ENCODE measurements at places on chromosomes 16 and 17. TPM values are rescaled to one million over a fixed set of nuclear protein-coding genes. Genes with fewer than 3 reads are reported as not detected.

Gene MYH3
- total RNA-seq: 0.38 TPM

Gene HOXB2
- total RNA-seq: 51.0 TPM

Gene CORO1A
- 3.0 TPM for total RNA-seq

Gene GRAPL
- not detected for total RNA-seq

Gene SEPTIN12
- not detected for total RNA-seq

Gene HSD3B7
- total RNA-seq: 64.7 TPM

Gene GAS2L2
- total RNA-seq: not detected

Gene ERN2
- total RNA-seq: 0.38 TPM

All from mesangial cell (primary cell).